Activated T-cell treated with anti-CD3 and anti-CD28 coated beads, Interleukin-2, amount 50 U/mL, for 24 hours (primary cell): ENCODE measurements at places on chromosomes 5 and 9.
A peak's percentile ranks its signal among the peaks of the same experiment; 100 is the strongest.

- DNase-seq: no peak
Observed at GRCh38 chr5:154196955-154197652, 6.6 kb downstream of the GALNT10 start.

GRCh38 chr9:9963841-9964240 is 649.0 kb downstream of the PTPRD start:
- DNase-seq: no peak

DNA sequence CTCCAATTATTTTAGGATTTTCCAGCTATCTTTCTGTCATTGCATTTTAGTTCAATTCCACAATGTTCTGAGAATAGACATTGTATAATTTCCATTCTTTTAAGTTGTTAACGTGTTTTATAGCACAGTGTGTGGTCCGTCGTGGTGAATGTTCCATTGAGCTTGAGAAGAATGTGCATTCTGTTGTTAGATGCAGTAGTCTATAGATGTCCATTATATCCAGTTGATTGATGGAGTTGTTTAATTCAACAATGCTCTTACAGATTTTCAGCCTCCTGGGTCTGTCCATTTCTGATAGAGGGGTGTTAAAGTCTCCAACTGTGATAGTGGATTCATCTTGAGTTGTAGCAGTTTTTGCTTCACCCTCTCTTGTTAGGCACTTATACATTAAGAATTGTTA is 1587.7 kb upstream of the NUDT12 start:
- DNase-seq: no peak

GRCh38 chr9:120583958-120584369 is 4.0 kb upstream of the CDK5RAP2 start:
- no peak for DNase-seq

- no peak for DNase-seq
Observed at GRCh38 chr5:54214722-54215121, 95.7 kb downstream of the ARL15 start.

DNA sequence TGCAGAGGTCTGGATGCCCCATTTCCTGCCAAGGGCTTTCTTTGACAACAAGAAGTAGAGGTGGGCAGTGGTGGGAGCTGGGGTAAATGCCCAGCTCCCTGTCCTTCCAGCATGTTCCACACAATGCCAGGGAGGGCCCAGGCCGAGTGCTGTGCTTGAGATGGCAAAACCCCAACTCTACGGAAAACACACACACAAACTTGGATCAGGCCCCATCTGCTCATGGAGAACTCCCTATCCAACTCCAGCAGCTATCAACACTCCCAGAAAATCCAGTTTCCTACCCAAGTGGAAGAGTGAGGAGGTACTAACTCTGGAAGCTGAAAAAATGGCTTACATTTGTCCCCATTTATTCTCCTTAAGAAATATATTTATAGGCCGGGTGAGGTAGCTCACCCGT is 61.1 kb upstream of the FUBP3 start:
- no peak for DNase-seq

- no peak for DNase-seq
Observed at GRCh38 chr5:80466669-80467485, 21.0 kb upstream of the FAM151B start.

DNA sequence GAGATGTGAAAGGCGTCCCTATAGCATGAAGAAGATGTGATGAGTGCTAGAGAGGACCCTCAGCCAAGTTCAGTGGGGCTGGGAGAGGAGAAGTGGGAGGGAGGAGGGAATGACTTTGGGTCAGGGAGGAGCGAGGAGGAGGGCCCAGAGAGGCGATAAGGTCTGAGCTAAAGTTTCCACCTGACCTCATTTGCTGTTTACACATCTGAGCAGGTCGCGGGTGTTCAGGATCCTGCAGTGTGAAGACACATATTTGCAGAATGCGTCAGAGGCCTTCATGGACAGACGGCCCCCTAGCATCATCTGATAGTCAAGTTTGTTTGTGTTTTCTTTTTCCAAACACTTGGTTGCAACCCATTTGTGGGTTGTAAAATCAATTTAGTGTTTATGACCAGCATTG is 18.9 kb upstream of the IGFBPL1 start:
- no peak for DNase-seq

- no peak for DNase-seq
Observed at GRCh38 chr9:111873901-111874300, 22.7 kb upstream of the UGCG start.

- peak; percentile 90 for DNase-seq
Observed at GRCh38 chr9:114718801-114719221, 36.8 kb upstream of the TEX48 start.

- DNase-seq: no peak
Observed at GRCh38 chr5:68557162-68557936, 341.8 kb downstream of the PIK3R1 start.

- no peak for DNase-seq
Observed at GRCh38 chr5:112221128-112221527, 197.9 kb downstream of the EPB41L4A start.

GRCh38 chr5:124279146-124279876 is 467.1 kb downstream of the ZNF608 start:
- DNase-seq: no peak

DNA sequence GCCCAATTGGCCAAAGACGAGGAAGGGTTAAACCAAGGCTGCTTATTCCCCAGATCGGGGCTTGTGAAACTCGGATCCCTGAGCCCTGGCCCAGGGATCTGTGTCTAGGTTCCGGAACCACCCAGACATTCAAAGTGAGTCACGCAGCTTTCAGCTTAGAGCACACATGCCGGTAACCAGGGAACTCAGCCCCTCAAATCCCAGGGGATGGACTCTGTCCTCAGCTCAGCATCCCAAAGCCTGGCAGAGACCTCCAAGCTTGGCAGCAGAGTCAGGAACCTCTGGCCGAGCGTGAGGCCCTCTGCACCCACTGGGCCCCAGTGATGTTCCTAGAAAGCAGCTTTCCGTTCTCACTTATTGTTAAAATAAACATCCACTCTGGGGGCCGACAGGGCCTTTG is 5.1 kb downstream of the PNPLA7 start:
- no peak for DNase-seq

DNA sequence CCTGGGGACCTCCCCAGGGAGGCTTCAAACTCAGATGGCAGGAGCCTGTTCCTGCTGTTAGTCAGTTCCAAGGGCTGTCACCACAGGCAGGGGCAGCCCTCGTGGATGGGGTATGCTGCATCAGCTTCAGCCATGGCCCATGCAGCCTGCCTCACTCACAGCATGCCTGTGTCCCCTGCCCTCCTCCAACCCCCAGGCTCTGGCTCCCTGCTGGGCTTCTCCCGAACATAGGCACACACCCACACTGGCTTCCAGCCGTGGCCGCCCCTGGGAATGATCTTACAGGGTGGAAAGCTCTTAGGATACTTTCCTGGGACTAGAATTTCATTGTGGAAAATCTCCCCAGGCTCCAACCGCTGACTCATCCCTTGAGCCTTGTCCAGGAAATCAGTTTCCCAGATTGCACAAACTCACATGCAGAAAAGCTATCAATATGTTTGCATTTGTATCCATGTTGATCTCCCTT is 163.8 kb downstream of the SEC61B start:
- no peak for DNase-seq

- no peak for DNase-seq
Observed at GRCh38 chr9:80233906-80234305, 662.1 kb downstream of the TLE4 start.

DNA sequence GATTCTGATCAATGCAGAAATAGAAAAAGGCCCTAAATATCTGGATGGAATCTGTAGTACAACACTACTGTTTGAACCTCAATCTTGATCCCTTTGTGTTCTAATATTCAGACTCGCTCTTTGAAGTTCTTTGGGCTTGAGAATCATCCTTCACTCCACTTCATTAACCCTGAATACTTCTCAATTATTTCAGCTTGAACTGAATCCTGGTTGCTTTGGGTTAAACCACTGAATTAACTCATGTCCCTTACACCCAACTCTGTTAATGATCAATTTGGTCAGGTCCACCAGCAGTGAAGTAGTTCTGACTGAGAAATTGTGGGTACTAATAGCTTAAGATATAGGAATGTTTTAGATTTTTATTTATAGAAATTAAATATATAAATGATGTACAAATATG is 1707.2 kb upstream of the ACO1 start:
- DNase-seq: no peak
